ENCODE measurements at places on chromosomes 4 and X. TPM values are rescaled to one million over a fixed set of nuclear protein-coding genes. Genes with fewer than 3 reads are reported as not detected.

The RAB41 gene
- total RNA-seq, result not detected

The RWDD4 gene
- total RNA-seq, result 15.5 TPM

DNA sequence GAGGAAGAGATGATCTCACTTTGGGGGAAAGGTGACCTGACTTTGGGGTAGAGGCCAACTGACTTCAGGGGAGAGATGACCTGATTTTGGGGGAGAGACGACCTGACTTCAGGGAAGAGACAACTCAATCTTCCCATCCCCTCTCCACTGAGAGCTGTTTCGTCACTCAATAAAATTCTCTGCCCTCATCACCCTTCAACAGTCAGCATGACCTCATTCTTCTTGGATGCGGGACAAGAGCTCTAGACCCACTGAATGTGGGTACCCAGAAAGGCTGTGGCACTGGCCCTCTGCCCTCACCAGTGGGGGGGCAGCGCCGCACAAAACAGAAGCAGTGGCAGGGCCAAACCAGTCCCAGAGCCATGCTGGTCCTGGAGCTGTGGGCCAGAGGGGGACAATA is 34.6 kb downstream of the ATXN3L start:
- DNase-seq, result no peak

GRCh38 chr4:139691-140090 is 15.4 kb downstream of the ZNF718 start:
- no peak for DNase-seq

The EMCN gene
- total RNA-seq, result 46.4 TPM

The FANCB gene
- 0.54 TPM for total RNA-seq

DNA sequence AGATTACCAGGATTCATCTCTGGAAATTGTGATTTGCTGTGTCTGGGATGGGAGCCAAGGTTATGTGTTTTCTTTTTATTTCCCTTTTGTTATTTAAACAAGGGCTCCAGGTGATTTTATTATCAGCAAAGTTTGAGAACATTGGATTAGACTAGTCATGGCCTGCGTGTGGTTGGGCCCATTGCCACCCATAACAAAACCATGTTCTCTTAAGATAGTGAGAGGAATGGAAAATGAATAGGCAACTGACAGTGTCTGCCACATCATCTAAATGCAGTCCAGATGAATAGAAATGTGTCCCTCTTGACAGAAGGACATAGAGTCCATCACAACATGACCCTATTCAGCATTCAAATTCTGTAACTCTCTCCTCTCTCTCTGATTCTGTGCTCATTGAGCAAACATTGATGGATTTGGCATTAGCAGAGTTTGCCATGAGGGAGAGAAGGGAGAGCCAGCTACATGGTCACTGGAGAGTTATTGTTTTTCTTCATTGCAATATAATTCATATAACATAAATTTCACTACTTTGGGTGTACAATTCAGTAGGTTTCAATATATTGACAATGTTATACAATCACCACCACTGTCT is 11.7 kb downstream of the XK start:
- DNase-seq, result no peak

- DNase-seq, result no peak
Measured at GRCh38 chr4:126595643-126596042, 1037.1 kb upstream of the INTU start.

The GUCY1B1 gene
- 32.6 TPM for total RNA-seq

GRCh38 chr4:967113-968104 is 6.0 kb downstream of the DGKQ start:
- DNase-seq, result peak; percentile 55

DNA sequence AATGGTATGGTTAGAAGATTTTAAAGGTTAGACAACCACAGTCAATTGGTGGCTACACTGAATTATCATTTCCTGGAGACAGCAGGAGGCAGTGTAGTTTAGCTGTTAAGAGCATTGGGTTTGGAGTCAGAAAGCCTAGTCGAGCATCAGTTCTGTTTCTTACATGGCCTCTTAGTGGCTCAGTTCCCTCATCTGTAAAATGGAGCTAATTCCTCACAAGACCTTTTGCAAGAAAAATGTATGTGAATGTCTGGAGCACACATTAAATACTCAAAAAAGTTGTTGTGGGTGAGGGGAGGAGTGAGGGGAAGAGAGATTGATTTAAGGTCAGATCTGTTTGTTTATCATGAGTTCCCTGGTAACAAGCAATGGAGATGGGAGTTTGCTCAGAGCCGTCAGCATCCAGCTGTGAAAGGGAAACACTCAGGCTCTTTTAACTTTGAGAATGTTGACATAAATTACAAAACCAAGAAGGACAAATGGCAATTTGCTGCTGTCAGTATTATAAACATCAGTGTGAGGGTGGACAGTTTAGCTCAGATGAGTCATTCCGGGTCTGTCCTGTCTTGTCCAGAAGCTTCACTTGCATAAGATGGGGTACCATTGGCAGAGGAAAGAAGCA is 98.2 kb upstream of the PGRMC2 start:
- DNase-seq, result no peak

DNA sequence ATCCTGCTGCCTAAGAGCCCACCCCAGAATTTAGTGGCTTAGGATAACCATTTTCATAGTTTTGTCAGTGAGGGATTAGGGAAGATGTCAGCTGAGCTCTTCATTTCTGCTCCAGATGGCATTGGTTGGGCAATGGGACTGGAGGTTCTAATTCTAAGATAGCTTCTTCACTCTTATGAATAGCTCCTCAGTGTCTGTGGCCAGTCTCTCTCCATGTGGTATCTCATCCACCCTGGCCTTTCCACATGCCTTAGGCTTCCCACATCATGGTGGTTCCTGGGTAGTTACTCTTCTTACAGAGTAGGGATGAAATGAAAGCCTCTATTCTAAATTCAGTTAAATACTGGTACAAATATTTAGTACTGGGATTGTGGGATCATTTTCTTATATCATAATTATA is 31.3 kb downstream of the REPS2 start:
- DNase-seq, result no peak

- DNase-seq, result peak; percentile 13
Measured at GRCh38 chrX:153778684-153779101, 2.1 kb upstream of the SRPK3 start.

GRCh38 chr4:99763635-99764101 is 53.0 kb upstream of the DAPP1 start:
- DNase-seq, result no peak

- no peak for DNase-seq
Measured at GRCh38 chr4:153771046-153771445, 11.2 kb upstream of the RNF175 start.

GRCh38 chr4:186104114-186104889 is at the start of gene FAM149A:
Gene FAM149A, plus strand, starts transcription at chr4:186104704.
- no peak for DNase-seq

The IQSEC2 gene
- 11.6 TPM for total RNA-seq

- peak; percentile 28 for DNase-seq
Measured at GRCh38 chr4:4417886-4418285, 31.0 kb downstream of the NSG1 start.

GRCh38 chr4:105797225-105797624 is 88.6 kb downstream of the GSTCD start:
- DNase-seq, result no peak

The FRMPD4 gene
- 1.2 TPM for total RNA-seq

- DNase-seq, result no peak
Measured at GRCh38 chrX:112877771-112878173, 37.1 kb upstream of the AMOT start.

- DNase-seq, result no peak
Measured at GRCh38 chr4:17807446-17807845, 3.1 kb downstream of the DCAF16 start.

The ASB12 gene
- total RNA-seq, result 2.5 TPM

The SLC25A31 gene
- total RNA-seq, result not detected

DNA sequence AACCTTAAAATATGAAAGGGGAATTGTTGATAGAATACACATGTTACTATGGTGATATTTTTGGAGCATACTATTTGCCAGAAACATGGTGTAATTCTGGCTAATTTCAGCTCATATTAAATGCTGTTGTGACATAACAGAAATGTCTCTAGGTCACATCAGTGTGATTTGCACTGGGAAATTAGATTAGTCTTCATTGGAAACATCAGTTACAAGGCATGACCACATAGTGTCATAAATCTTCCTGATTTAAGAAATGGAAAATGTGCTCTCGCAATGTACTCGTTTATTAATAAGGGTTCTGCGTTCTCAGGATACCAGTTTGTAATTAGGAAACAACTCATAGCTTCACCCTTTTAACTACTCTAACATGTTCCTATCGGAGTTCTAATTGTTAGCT is 72.9 kb upstream of the GYPA start:
- DNase-seq, result no peak

The RASSF6 gene
- not detected for total RNA-seq

DNA sequence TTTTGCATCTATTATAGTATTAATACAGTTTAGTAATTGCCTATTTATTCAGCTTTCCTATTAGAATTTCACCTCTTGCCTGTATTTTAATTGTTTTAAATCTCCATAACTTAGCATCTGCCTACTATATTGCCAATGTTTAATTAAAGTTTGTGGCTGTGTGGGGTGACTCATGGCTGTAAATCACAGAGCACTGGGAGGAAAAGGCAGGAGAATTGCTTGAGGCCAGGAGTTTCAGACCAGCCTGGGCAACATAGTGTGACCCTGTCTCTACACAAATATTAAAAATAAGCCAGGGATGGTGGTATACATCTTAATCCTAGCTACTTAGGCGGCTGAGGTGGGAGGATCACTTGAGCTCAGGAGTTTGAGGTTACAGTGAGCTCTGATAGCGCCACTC is 14.5 kb upstream of the CCSER1 start:
- DNase-seq, result no peak

- no peak for DNase-seq
Measured at GRCh38 chrX:150966742-150967141, 16.4 kb upstream of the HMGB3 start.

DNA sequence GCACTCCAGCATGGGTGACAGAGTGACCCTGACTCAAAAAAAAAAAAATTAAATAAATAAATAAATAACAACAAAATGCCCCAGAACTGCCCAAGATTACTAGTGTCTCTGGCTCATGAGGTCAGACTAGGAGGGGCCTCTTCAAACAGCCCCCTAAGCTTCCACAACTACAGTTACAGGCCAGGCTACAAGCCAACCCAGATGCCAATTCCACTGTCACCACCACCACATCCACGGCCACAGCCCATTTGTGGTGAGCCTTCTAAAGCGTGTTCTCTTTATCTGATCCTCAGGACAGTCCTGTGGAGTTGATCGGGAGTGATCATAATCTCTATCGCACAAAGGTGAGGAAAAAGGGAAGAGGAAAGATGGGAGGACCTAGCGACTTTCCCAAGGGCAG is 36.6 kb downstream of the IGFBP7 start:
- no peak for DNase-seq

The TLR3 gene
- 5.2 TPM for total RNA-seq

- DNase-seq, result no peak
Measured at GRCh38 chr4:56288663-56289062, 98.6 kb downstream of the AASDH start.

DNA sequence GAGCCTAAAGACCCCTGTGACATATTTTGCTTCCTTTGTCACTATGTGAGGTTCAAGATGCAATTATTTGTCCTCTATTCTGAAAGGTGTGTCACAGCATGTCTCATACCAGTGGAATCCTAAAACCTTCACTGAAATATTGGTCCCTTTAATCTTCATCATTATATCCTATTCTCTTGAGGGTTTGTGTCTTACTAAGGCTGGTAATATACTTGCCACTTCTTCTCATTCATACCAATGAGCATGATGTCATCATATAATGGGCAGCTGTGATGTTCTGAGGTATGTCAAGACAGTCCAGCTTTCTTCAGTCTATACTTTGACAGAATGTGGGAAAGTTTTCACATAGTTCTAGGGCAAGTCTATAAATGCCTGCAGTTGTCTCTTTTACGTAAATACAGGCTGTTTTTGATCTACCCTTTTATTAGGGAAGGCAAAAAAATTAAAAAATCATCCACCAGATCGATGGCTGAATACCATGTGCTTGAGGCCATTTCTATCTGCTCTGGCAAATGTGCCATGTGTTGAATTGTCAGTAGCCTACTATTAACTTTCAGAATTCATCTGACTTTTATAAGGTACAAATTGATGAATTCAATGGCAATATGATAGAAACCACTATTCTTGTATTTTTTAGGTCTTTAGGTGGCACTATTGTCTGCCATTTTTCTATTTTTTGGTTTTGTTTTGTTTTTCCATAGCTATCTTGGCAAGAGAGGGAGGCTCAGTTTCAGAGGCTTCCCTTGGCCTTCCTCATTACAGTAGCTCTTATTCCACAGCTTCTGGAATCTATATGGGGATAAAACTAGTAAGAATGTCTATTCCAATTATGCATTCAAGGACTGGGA is 209.0 kb downstream of the PPARGC1A start:
- DNase-seq, result no peak

The ZDHHC15 gene
- total RNA-seq, result 3.1 TPM

- no peak for DNase-seq
Measured at GRCh38 chrX:31293409-31293808, 221.6 kb upstream of the FTHL17 start.

The CLDN34 gene
- not detected for total RNA-seq

DNA sequence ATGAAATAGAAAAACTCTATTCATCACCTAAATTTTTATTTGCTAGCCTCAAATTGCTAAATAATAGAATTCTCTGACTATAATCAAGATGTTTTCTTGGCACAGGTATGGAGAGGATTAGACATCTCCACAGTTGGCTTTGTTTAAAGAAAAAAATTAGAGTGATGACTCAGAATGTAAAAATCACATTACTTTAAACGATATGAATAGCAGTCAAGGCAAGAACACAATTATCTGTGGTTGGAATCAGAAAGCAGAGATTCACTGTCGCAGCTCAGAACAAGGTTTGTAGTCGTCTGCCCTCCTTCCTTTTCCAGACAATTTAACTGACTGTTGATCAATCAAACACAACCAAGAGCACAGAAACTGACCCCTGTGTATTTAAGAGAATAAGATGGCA is 32.2 kb upstream of the CCKAR start:
- no peak for DNase-seq

DNA sequence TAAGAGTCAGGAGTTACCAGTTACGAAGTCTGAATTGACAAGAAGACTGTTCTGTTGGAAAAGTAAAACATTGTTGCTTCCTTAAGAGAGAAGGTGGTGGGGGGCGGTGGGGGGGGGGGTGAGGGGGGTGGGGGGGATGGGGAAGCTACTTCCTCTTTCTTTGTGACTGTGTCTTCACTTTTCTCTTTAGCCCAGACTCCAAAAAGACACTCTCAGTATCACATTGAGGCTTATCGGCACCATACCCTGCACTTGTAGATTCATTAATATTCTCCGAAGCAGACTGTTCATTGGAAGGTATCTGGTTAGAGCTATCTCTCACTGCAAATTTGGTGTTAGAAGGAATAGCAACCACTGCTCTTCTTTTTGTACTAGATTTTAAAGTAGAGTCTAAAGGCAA is 94.5 kb upstream of the IL13RA1 start:
- no peak for DNase-seq

- peak; percentile 75 for DNase-seq
Measured at GRCh38 chr4:51831133-51831532, 11.8 kb upstream of the DCUN1D4 start.

The QRFPR gene
- 0.89 TPM for total RNA-seq

DNA sequence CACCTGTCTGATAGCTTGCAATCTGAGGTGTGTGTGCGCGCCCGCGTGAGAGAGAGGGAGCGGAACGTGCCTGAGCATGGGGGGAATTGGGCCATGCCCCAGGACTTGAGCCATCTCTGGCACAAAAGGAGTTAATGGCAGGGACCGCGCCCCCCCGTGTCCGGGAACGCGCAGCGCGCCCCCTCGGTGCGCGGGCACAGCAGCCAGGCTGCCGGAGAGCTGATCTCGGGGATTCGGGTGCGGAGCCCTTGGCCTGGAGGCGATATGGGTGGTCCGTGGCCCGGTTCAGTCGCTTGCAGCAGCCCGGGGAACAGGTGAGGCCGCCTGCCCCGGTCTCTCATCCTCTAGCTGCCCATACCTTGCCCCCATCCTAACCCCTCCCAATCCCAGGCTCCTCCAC is at the start of gene NLGN3:
Gene NLGN3, plus strand, starts transcription at position 191 of the 400 bp plus-strand sequence. CDS start 2,909 bp downstream, outside the sequence.
- no peak for DNase-seq

The ADGRL3 gene
- total RNA-seq, result 3.7 TPM

Data from Right ventricle myocardium inferior (tissue), 1 donor.